Endothelial cell of umbilical vein (primary cell): ENCODE measurements at places on chromosomes 16 and 17.
A peak's percentile ranks its signal among the peaks of the same experiment; 100 is the strongest.

GRCh38 chr17:13030459-13031300 lies 12.9 kb upstream of the ELAC2 start:
- DNase-seq, result peak; percentile 51

DNA sequence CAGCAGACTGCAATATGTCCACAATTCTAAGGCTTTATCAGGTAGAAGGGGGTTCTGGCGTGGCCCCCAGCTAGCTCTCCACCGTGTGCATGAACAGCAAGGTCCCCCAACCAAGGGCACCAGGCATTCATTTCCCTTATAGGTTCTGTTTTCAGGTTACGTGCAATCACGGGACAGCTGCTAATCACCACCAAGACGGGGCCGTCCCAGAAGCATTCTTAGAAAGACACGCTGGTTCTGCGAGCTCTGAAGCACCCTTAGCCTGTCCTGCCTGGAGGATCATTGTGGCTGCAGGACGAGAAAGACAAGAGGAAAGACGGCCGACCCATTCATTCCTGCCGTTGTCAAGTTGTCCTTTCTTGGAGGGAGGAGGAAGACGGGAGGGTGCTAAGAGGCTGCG lies 302.9 kb downstream of the SOX9 start:
- DNase-seq, result no peak

DNA sequence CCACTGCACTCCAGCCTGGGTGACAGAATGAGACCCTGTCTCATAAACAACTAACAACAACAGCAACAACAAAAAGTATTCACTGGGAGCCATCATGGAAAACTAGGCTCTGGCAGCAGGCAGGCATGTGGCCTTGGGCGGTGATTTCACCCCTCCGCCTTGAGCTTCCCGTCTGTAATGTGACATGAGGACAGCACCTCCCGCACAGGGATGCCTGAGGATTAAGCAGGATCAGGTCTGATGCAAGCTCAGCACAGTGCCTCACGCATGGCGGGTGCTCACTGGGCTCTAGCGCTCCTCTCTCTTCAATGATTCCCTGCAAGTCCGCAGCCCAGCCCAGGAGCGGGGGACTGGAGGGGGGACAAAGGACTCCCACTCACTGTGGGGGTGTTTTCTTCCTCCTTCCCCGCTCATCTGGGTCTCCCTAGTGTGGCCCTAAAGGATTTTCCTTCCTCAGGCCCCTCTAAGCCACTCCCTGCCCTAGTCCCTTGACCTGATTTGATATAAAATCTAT lies 2.8 kb downstream of the PLCD3 start:
- DNase-seq, result no peak

- no peak for DNase-seq
Measured at GRCh38 chr17:44118427-44119050, 4.9 kb downstream of the HDAC5 start.

DNA sequence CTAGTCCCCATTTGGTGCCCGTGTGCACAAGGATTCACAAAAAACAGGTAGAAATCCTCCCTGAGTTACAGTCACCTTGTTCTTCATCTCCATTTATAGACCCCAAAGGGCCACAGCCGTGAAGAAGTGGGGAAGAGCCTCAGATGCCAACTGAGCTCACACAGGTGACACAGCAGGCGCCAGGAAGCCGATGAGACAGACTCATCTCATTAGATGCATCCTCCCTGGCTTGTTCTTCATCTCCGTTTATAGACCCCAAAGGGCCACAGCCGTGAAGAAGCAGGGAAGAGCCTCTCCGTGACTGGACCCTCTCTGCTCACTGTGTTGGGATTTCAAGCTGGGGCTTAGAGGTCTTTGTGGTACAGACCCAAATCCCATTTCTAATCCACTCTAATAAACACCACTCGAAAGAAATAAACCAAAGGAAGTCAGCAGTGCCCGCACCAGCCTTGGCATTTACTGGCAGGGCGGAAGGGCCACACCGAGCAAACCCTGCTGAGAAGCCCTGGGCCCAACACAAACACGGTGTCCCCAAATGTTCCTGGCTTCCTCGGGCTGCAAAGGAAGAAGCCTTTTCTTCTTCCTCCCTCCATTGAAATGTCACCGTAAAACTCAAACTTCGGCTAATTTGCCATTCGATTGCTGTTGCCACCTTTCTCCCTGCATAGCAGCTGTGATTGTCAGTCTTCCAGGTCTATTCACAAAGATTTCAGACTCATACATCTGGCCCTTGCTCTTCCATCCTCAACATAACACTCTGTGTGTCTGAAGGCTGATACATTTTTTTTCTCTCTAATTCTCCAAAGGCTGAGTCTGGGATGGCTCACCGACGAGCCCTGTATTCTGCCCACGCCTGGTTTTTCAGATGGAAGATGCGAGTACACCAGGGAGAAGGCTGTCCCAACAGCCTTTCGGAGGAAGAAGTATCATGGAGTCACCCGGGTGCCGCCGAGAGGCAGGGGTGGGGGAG lies 44.9 kb upstream of the DOC2B start:
- no peak for DNase-seq

DNA sequence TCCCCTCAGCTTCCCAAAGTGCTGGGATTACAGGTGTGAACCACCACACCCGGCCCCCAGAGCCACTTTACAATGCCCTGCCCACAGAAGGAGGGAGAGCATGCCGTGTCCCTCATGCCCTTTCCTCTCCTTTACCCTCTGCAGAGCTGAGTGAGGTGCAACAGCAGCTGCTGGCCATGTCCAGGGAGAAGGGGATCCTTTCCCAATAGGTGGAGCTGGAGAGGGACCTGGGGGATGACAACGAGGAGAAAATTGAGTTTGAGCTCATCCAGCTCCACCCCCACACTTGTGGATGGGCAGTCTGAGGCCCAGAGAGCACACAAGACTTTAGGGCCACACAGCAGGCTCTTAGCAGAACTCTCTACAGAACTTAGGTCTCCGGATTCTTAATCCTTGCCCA lies 7.9 kb upstream of the GSDMA start:
- DNase-seq, result no peak

DNA sequence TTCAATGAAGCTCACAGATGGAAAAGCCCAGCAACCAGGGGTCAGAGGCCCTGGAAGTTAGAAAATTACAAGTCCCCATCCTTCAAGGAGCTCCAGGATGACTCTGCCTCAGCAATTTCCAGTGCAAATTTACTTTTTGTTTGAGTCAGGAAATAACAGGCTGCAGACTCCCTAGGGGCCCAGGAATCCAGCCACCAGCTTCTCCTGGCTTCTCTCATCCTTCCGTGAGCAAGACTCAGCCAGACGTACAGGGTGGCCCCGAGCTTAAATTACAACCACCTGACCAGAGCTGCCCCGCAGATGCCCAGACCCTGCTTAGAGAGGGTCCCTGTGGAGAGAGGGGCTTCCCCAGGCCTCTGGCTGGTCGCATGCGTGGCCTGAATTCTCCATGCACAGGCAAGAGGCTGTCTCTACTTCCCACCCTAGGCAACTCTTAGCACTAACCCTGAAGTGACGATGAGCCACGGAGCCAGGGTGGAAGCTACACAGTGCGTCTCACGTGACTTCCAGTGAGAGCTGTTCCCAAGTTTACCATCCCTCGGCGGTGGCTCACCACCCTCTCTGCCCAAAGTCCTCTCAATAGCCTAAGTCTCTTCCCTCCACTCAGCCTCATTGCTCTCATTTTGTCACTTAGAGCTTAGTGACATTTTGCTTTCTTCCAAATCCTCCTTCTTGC lies 27.1 kb downstream of the GPR142 start:
- no peak for DNase-seq

DNA sequence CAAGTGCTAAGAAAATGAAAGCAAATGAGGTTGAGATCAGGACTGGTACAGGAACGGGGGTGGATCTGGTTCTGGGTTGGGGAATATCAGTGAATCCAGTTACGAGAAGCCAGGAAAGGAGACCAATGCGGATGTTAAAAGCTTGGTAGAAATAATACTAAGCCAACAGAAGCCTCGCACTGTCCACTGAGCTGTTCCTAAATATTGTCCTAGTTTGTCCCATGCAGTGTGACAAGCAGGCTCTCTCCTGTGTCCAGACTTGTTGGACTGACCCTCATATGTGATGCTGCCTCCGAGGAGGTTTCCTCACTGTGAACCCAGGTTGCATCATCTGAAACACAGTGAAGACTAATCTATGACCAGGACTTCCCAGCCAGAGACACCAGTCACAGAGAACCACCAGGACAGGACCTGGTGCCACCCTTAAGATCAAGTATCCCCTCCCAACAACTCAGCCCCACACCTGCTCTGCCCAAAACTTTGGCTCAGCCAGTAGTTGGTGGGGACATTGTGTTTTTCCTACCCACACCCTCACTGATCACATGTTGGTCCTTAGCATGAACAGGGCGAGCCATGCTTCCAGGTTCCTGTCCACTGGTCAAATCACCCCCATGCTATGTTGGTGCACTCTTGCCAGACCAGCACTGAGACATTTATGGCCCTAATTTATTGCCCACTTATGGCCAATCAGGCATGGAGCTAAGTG lies 32.7 kb upstream of the SCNN1B start:
- no peak for DNase-seq

DNA sequence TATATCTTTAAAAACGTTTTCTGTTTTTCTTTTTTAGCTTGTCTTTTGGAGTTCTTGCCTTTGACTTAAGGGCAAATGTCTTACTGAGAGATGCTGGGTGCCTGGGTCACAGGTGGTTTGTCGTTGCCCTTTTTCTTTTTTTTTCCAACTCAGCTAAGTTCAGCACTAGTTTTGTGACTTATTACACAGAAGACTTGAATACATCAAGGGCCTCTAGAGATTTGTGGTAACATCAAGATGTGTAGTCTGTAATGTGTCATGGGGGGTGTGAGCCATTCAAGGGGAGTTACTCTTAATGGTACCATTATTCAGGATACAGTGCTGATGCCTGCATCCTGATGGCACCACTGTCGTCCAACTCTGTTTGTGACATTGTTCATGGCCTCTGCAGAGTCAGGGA lies 95.1 kb downstream of the PRKCA start:
- DNase-seq, result no peak
